ENCODE measurements at places on chromosomes 1 and 21. TPM values are rescaled to one million over a fixed set of nuclear protein-coding genes. Genes with fewer than 3 reads are reported as not detected.

DNA sequence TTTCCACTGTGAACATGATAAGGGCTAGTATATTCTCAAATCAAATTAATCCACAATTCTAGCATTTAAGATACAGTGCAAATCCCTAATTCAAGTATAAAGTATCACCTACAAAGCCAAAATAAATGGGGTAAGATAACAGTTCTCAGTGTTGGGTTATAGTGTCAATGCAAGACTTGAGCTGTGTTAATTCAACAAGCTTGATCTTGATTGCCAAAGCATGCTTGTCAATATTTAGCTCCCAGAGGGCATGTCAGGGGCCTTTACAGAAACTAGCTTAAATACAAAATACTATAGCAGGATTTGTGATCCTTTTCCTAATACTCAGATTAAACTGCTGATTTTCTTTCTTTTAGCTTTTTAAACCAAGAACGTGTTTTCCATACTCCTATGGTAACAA, 541.3 kb downstream of the PTBP2 start:
- DNase-seq = no peak

GRCh38 chr1:26838474-26839338, 12.2 kb downstream of the ZDHHC18 start:
- DNase-seq = peak; percentile 76

DNA sequence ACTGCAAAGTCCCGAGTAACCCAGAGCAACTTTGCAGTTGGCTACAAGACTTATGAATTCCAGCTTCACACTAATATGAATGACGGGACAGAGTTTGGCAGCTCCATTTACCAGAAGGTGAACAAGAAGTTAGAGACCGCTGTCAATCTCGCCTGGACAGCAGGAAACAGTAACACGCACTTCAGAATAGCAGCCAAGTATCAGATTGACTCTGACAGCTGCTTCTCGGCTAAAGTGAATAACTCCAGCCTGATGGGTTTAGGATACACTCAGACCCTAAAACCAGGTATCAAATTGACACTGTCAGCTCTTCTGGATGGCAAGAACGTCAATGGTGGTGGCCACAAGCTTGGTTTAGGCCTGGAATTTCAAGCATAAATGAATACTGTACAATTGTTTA, 66.8 kb downstream of the ACBD6 start:
- no peak for DNase-seq

DNA sequence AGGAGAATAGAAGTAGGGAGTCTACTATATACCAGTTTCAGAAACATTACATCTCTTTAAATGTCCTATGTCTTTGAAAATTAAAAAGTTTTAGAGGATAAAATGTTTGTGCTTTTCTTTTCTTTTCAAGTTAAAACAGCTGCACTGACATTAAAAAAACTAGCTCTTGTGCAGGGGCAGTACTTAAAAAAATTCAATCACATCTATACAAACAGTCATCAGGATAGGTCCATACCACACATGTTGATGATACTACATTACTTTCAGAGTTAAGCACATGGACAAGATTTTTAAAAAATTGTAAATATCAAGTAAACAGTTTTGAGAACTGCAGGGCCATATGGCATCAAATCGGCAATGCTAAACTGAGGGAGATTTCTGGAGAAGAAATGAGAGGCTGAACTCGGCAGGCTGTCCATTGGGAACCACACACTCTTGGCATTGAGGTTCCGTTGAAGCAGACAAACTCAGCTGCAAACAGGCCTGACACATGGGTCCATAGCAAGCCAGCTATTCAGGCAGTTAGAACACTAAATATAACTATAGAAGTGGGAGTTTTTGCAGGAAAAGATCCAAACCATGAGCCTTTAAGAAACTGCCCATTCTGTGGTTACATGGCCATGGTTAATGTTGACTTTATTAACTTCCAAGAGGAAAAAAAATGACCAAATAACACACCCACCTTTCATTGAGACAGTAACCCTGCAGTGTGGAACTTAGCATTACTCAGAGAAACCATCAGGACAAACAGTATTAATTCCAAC, 84.5 kb upstream of the BCL10 start:
- no peak for DNase-seq

- no peak for DNase-seq
Measured at GRCh38 chr1:3471356-3472087, 17.1 kb downstream of the ARHGEF16 start.

GRCh38 chr1:179971563-179972496, 17.2 kb downstream of the CEP350 start:
- no peak for DNase-seq

GRCh38 chr1:60831780-60832179, 250.6 kb upstream of the NFIA start:
- no peak for DNase-seq

GRCh38 chr21:29939104-29939923, 482 bp downstream of the GRIK1 start:
- DNase-seq = no peak

DNA sequence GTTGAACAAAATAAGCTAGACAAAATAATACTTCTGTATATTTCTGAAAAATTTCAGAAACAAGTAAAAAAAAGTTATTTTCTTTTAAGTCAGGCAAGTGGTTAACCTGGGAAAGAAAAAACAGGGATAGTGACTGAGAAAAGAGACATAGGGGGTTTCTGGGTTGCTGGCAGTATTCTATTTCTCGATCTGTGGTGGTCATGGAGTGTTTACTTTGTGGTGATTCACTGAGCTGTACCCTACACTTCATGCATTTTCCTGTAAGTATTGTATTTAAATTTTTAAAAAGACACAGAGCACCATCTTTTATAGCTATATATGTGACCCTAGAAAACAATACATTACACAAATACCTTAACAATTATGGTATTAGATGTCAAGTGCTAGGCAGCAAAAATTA, 58.2 kb downstream of the ZNF644 start:
- no peak for DNase-seq

- DNase-seq = no peak
Measured at GRCh38 chr1:37453647-37454046, 20.7 kb upstream of the ZC3H12A start.

- DNase-seq = peak; percentile 0
Measured at GRCh38 chr1:22607154-22607553, 29.3 kb upstream of the C1QA start.

- no peak for DNase-seq
Measured at GRCh38 chr1:172320733-172321132, 99.8 kb upstream of the C1orf105 start.

SPRR2F gene
- total RNA-seq = not detected

GRCh38 chr1:39776400-39776713, 5.2 kb upstream of the OXCT2 start:
- no peak for DNase-seq

DNA sequence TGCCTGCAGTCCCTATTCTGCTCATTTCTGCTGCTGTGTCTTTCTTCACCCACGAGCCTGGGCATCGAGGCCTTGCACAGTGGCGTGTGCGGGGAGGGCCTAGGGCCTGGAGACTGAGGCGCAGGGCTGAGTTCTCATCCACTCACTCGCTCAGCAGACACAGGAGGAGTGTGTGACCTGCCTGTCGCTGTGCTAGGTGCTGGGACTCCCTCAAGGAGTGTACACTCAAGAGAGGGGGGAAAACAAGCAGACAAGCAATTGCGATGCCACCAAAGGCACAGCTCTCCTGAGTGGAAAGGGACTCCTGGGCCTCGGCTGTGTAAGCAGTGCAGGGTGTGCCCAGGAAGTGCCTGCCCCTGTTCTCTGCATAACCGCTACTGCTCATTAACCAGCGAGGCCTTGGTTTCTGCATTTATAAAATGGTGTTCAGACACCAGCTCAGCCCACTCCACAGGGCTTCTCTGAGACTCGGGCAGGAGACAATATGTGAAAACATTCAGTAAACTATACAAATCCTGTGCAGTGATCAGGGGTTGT, 4.2 kb downstream of the RD3 start:
- no peak for DNase-seq

TMEM183A gene
- 93.0 TPM for total RNA-seq

DNA sequence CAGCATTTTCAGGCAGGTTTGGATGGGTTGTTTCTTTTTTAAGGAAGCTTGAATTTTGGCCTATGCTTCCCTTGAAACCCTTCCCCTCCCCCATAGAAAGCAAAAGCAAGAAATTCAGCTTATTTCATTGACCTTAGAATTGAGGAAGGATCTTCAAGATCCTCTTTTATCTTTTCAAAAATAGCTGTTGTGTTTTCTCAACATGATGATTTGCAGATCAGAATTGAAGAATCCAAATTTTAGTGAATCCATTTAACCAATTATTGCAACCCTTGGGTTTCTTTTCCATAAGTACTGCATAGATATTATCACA, 73.7 kb downstream of the LRRC8C start:
- no peak for DNase-seq

DNA sequence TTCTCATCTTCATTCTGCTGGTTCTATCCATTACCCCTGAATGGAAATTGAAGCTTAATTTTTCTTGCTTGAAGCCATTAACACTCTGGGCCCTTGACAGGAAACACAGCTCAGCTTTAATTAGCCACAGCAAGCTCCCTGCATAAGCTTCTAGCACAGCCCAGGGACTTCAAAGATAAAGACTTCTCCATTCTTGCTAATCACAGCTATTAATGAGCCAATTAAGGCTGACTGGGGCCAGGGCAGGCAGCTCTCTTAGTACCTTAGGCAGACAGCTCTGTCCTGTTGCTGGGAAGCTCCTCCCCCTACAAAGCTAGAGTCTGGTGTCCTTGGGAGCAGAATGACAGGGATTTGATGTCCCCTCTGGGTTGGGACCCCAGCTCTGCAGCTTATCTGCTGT, 27.9 kb upstream of the TRABD2B start:
- DNase-seq = no peak

GREM2 gene
- total RNA-seq = 0.14 TPM

DNA sequence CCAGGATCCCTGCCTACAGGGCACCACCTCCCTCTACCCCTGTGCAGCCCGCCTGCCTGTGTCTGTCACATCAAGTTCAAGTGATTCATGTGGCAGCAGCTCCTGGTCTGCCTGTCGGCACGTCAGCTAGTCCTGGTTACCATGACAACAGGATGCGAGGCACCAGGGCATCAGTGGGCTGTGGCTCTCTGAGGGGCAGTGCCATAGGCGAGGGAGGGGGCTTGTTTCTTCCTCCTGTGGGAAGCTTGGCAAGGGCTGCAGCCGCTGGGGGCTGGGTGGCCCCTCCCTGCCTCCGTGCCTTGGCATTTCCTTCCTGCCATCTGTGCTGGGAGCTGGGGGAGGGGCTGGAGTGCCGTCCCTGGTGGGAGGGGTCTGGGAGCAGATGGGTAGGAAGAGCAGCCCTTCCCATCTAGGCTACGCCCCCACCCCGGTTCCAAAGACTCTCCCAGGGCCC, 43.1 kb downstream of the FOXO6 start:
- DNase-seq = no peak

DNA sequence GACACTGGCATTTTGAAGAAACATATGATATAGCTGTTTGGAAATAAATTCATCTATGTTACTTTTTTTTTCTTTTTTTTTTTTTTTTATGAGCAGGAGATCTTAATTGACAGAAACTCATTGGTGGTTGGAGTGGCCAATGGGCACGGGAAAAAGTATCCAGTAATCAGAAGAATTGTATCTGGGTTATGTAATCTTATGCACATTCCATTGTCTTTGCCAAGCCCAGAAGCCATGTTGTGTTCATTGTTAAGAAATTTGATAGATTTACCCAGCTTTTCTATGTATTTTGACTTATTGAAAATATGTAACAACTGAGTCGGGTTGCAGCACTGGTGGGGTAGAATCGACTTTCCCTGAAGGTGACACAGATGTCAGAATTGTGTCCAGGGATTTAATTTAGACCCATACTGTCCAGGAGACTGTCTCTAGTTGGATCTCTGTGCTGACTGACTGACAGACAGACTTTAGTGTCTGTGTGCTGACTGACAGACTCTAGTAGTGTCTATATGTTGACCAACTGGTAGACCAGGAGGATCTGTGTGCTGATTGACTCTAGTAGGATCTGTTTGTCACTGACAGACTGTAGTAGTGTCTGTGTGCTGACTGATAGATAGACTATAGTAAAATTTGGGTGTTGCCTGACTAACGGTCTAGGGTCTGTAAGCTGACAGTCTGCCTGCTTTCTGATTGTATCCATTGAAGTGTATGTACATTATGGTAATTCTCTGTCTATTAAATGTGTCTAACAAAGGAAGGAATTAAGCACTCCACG, 12.3 kb upstream of the C4BPB start:
- no peak for DNase-seq

DNA sequence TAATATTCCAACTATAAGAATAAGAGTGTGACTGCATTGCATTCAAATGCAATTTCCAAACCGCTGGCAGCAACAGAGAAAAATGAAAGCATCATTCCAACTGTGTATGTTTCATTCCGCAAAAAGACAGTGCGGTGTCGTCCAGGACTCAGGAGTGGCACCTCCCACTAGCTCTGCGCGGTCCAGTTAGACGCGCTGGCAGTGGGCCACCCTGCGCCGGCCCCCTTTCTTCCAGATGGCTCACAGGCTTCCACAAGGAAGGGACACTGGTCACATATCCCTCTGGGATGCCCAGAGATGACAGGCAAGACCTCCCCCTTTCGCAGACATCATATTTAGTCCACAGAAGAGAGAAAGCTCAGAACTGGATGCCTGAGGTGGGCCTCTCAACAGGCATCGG, 11.9 kb downstream of the WRAP73 start:
- peak; percentile 25 for DNase-seq

DNA sequence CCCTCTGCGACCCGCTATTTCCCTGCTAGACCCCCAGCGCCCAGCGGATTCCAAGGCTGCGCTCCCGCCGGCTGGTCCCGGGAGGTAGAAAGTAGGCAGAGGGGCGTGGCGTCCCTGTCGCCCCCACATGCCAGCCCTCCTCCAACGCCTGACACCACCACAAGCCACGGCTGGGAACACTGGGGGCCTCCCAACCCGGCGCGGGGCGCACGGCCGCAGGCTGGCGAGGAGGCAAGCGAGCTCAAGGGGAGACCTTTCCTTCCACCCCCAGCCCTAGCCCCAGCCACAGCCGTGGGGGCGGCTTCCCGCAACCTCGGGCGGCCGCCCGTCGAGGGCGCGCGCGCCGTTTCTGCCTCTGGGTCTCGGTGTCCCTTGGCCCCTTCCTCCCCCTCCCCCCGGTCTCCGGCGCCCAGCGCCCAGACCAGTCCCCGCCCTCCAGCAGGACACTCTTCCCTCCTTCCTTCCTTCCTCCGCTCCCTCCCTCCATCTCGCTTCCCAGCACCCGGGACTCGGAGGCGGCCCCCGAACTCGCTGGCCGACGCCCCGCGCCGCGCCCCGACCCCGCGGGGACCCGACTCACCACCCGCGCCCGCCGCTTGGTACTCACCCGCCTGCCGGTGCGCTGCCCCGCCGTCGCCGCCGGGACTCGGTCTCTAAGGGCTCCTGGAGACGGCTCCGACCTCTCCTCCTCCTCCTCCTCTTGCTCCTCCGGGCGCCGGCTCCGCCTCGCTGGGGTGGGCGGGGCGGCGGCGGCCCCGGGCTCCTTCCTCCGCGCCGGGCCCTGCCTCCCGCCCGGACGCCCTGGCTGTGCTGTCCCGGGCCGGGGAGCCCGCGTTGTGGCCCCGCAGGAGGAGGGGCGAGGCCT, at the start of gene GNG12:
Gene GNG12, minus strand, starts transcription at position 731 of the 865 bp plus-strand sequence. CDS start 125,781 bp downstream, outside the sequence.
- peak; percentile 62 for DNase-seq

DNA sequence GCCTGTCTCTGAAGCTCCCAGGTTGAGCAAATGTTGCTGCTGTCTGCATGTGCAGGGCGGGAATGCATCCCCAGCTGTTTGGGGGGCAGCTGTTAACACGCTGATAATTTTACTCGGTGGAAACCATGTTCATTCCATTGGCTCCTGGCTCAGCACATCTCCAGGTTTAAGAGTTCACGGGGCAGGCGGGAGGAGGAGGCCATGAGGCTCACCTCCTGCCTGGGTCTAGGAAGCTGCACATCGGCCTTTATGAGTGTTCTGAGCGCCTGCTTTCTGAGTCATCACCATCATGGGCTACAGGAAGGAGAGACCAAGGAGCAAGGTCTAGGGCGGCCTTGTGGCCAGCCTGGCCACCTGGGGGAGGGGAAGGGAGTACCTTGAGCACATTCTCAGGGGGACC, 29.7 kb downstream of the AJAP1 start:
- DNase-seq = no peak

FDPS gene
- total RNA-seq = 386 TPM

LHX4 gene
- total RNA-seq = not detected

DRAM2 gene
- 25.7 TPM for total RNA-seq
